Endodermal cell (in vitro differentiated cells): ENCODE measurements at places on chromosomes 6 and 20. TPM values are rescaled to one million over a fixed set of nuclear protein-coding genes. Genes with fewer than 3 reads are reported as not detected.

Gene OR2J3
- total RNA-seq: not detected in 2 replicates

DNA sequence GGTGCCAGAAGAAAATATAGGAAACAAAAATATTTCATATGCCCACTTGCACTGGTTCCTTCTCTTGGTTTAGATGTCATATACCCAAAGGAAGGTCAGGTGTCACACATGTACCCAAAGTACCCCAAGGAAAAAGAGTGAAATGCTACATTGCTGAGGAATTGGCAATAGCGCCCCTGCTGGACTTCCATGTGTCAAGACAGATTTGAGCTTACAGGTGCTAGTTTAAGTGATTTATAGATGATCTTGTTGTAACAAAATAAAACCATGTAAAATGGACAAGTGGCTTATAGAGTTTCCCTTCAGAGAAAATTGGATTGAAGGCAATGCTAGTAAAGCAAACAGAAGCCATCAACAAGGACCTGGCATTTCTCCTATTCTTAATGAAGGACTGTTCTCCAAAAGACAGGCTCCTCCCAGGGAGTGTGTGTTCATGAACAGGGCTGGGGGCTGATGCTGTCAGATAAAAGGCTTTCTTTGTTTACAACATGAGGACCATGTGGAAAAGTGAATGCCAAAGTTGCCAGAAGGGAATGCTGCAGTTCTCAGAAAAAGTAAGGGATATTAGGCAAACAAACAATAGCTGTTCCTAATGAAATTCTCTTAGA is 64.3 kb upstream of the PAK5 start:
- no peak overlapping the region for H3K4me3 ChIP-seq
- no peaks in the 10 kb centered on the region for H3K36me3 ChIP-seq
- H3K27ac ChIP-seq: no peak overlapping the region
- H3K4me1 ChIP-seq: no peaks in the 10 kb centered on the region
- no peaks in the 10 kb centered on the region for H3K27me3 ChIP-seq
- peak; percentile 76 for DNase-seq

GRCh38 chr6:12848964-12849808 is 132.6 kb downstream of the PHACTR1 start:
- no peak for DNase-seq
- H3K27ac ChIP-seq: no peak overlapping the region
- H3K27me3 ChIP-seq: no peaks in the 10 kb centered on the region
- H3K4me3 ChIP-seq: no peak overlapping the region
- H3K4me1 ChIP-seq: peaks cover 14% of the 10 kb centered on the region

Gene ERVFRD-1
- not detected in 3 replicates for total RNA-seq

- no peaks in the 10 kb centered on the region for H3K4me1 ChIP-seq
- H3K27me3 ChIP-seq: no peaks in the 10 kb centered on the region
- no peaks in the 10 kb centered on the region for H3K36me3 ChIP-seq
- H3K4me3 ChIP-seq: no peak overlapping the region
- no peak for DNase-seq
- no peak overlapping the region for H3K27ac ChIP-seq
Measured at GRCh38 chr6:130811932-130812331, 15.3 kb upstream of the SMLR1 start.

DNA sequence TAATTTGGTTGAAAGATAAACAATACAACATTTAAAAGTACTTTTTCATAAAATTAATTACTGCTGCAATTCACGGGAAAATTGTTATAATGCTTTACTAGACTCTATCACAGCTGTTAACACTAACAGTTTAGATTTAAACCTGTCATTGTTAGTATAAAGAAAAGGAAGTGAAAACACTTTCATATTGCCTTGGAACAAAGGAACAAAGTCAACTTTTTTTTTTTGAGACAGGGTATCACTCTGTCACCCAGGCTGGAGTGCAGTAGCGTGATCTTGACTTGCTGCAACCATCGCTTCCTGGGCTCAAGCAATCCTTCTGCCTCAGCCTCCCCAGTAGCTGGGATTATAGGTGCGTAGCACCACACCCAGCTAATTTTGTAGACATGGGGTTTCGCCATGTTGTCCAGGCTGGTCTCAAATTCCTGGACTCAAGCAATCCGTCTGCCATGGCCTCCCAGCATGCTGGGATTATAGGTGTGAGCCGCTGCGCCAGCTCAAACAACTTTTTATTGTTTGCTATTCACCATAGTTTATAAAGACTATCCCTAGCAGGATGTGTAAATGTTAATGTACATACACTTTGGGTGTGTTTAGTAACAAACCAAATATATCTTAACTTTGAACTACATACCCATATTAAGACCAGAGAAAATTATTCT is 22.1 kb downstream of the SLC35A1 start:
- no peaks in the 10 kb centered on the region for H3K4me1 ChIP-seq
- H3K36me3 ChIP-seq: peaks cover 8% of the 10 kb centered on the region
- no peak overlapping the region for H3K27ac ChIP-seq
- no peaks in the 10 kb centered on the region for H3K27me3 ChIP-seq
- no peak for DNase-seq

Gene WFDC12
- not detected in 3 replicates for total RNA-seq

Gene PNLDC1
- total RNA-seq: not detected in 3 replicates

Gene GRM1
- 0.62 to 0.80 TPM (median 0.70 TPM) in 3 replicates for total RNA-seq

- H3K36me3 ChIP-seq: no peaks in the 10 kb centered on the region
- no peak overlapping the region for H3K4me3 ChIP-seq
- H3K27ac ChIP-seq: no peak overlapping the region
Measured at GRCh38 chr20:9287826-9288225, 218.9 kb downstream of the PLCB4 start.

Gene OR2H2
- not detected in 2 replicates for total RNA-seq

Gene LY6G6D
- not detected in 2 replicates for total RNA-seq

- no peak overlapping the region for H3K4me3 ChIP-seq
- no peak for DNase-seq
- no peaks in the 10 kb centered on the region for H3K4me1 ChIP-seq
- no peaks in the 10 kb centered on the region for H3K27me3 ChIP-seq
- no peaks in the 10 kb centered on the region for H3K36me3 ChIP-seq
Measured at GRCh38 chr6:140059947-140060346, 685.5 kb upstream of the CITED2 start.

Gene KIF13A
- 39.3 to 45.0 TPM (median 43.8 TPM) in 3 replicates for total RNA-seq

Gene CNKSR3
- total RNA-seq: 7.1 to 8.7 TPM (median 8.0 TPM) in 3 replicates

- H3K27ac ChIP-seq: peak overlapping the region; percentile 21
- peak overlapping the region; percentile 90 for H3K4me3 ChIP-seq
- H3K27me3 ChIP-seq: no peaks in the 10 kb centered on the region
- peak; percentile 95 for DNase-seq
- no peaks in the 10 kb centered on the region for H3K36me3 ChIP-seq
- H3K4me1 ChIP-seq: no peaks in the 10 kb centered on the region
Measured at GRCh38 chr6:28489366-28490204, 26.0 kb downstream of the GPX6 start.

Gene BHLHE23
- not detected in 3 replicates for total RNA-seq

- no peaks in the 10 kb centered on the region for H3K4me1 ChIP-seq
- no peak overlapping the region for H3K4me3 ChIP-seq
- no peak for DNase-seq
- no peaks in the 10 kb centered on the region for H3K27me3 ChIP-seq
Measured at GRCh38 chr20:20614391-20614790, 98.1 kb downstream of the RALGAPA2 start.

Gene PRL
- not detected in 3 replicates for total RNA-seq

DNA sequence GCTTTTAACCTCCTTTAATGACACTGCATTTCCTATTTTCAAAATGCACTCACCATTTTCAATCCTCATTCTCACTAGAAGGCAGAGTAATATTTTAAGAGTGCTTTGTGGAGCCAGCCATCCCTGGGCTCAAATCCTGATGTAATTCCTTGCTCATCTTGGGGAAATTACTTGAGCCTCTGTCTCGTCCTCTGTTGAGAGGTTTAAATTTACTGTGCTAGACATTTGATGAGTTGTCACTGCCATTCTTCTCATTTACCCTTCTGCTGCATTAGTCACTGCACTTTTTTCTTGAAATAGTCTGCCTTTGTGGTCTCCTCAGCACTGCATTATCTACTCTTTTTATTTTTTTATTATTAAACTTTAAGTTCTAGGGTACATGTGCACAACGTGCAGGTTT is 150.0 kb upstream of the HDDC2 start:
- H3K36me3 ChIP-seq: no peaks in the 10 kb centered on the region
- no peak for DNase-seq
- no peak overlapping the region for H3K4me3 ChIP-seq
- H3K27me3 ChIP-seq: no peaks in the 10 kb centered on the region
- no peaks in the 10 kb centered on the region for H3K4me1 ChIP-seq
- H3K27ac ChIP-seq: no peak overlapping the region

Gene NRN1
- 0.57 and 0.68 TPM in 2 replicates for total RNA-seq

DNA sequence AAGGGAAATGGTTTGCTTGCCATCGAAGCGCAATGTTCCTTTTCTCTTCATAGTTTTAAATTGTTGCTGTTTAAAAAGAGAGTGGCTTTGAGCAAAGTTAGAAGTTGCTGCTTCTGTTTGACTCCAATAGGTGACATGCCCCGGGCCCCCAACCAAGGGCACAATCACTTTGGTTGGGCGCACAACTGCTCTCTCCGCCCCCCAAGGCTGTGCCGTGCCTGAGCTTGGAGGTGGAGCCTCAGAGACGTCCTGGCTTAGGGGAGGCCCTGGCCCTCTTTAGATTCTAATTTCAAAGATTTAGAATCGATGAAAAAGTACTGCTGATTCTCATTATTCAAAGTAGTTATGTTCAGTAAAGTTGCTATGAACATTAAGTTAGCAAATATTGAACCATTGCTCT is 725.9 kb downstream of the COL12A1 start:
- H3K27ac ChIP-seq: no peak overlapping the region
- H3K4me1 ChIP-seq: no peaks in the 10 kb centered on the region
- no peaks in the 10 kb centered on the region for H3K36me3 ChIP-seq

Gene CD93
- 0.02 and 0.04 TPM in 2 replicates for total RNA-seq

- H3K36me3 ChIP-seq: no peaks in the 10 kb centered on the region
- H3K27ac ChIP-seq: no peak overlapping the region
- no peaks in the 10 kb centered on the region for H3K27me3 ChIP-seq
- H3K4me1 ChIP-seq: peaks cover 8% of the 10 kb centered on the region
Measured at GRCh38 chr6:147154454-147154853, 49.8 kb upstream of the STXBP5 start.

- H3K27ac ChIP-seq: peak overlapping the region; percentile 2
- H3K4me3 ChIP-seq: peak overlapping the region; percentile 25
- DNase-seq: peak; percentile 68
- peaks cover 29% of the 10 kb centered on the region for H3K4me1 ChIP-seq
- no peaks in the 10 kb centered on the region for H3K27me3 ChIP-seq
Measured at GRCh38 chr20:17936761-17937732, 31.5 kb downstream of the SNX5 start.

Gene ZBTB46
- 17.8 to 28.0 TPM (median 24.9 TPM) in 3 replicates for total RNA-seq

- H3K4me3 ChIP-seq: no peak overlapping the region
- no peak for DNase-seq
- no peaks in the 10 kb centered on the region for H3K36me3 ChIP-seq
- H3K27me3 ChIP-seq: no peaks in the 10 kb centered on the region
- H3K4me1 ChIP-seq: peaks cover 4% of the 10 kb centered on the region
- no peak overlapping the region for H3K27ac ChIP-seq
Measured at GRCh38 chr6:14192216-14192788, 74.7 kb downstream of the CD83 start.
